ENCODE measurements at places on chromosomes 1 and 21.
A peak's percentile ranks its signal among the peaks of the same experiment; 100 is the strongest.

DNA sequence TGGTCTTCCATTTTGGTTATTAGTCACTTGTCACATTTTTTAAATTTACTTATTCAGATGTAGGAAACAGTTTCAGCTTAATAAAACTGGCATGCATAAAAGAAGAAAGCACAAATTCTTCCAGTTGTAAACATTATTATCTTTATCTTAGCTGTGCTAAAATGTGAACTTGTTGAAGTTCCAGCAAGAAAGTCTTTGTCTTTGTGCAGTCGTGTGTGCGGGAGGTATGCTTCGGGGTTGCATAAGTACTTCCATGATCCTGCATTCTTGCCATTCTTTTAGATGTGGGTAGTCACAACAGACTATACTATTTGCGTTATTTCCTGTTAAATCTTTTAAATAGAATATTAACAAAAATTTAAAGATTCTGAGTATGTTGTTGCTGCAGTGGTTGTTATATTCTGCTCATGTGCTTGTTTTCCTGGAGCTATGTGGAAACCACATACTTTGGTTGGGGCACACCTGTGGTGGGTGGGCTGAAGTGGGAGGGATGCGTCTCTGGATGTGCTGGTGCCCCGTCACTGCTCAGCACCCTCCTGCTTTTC is 49.9 kb downstream of the CBS start:
- no peak for DNase-seq

GRCh38 chr21:45965084-45965809 is 16.3 kb upstream of the COL6A1 start:
- no peak for DNase-seq

- DNase-seq = no peak
Observed at GRCh38 chr1:211734359-211734758, 58.9 kb upstream of the NEK2 start.

DNA sequence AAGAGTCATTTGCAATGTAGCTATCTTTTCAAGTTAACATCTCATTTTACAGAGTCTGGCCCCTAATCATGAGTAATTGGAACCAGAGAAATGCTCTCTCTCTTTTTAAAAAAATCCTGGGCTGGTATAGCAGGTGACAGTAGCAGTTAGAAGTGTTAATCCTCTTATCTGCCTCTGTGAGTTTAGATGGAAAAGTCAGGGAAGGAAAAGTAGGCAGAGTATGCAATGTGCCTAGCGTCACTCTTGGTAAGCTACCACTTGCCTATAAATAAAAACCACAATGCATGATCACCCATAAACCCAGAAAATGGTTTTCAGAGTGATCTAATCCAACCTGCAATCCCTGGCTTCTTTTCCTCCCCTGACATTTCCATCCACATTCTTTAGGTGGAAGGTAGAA is 43.2 kb downstream of the UTP25 start:
- no peak for DNase-seq

- no peak for DNase-seq
Observed at GRCh38 chr21:33078907-33079582, 9.1 kb downstream of the OLIG1 start.

- DNase-seq = no peak
Observed at GRCh38 chr1:14143777-14144176, 443.8 kb downstream of the PRDM2 start.

DNA sequence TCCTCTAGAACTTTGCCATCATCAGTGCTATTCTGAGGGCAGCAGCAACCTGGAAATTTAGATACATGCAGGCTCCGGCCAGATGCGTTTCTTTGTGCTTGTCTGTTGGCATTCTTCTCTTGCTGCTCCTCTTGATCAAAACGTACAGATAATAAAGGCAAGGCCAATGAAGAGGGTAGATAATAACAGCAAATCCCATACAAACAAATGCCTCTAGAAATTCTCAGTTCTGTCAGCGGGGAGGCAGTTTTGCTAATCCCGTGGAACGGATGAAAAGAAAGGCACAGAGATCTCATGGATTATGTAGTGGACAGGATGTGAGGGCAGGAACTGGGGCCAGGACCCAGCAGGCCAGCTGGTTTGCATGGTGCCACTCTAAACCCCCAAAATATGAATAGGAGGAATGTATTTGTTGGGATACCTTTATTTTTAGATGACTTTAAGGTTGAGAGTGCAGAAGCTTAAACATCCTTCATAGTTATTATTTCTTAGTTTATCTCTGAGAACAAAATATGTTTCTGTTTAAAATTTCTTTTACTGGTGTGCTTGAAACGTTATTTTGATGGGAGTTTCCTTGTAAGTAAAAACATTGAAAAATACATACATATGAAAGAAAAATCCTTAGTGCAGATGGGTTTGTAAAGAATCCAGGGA is 1.5 kb downstream of the ITSN1 start:
- DNase-seq = no peak

DNA sequence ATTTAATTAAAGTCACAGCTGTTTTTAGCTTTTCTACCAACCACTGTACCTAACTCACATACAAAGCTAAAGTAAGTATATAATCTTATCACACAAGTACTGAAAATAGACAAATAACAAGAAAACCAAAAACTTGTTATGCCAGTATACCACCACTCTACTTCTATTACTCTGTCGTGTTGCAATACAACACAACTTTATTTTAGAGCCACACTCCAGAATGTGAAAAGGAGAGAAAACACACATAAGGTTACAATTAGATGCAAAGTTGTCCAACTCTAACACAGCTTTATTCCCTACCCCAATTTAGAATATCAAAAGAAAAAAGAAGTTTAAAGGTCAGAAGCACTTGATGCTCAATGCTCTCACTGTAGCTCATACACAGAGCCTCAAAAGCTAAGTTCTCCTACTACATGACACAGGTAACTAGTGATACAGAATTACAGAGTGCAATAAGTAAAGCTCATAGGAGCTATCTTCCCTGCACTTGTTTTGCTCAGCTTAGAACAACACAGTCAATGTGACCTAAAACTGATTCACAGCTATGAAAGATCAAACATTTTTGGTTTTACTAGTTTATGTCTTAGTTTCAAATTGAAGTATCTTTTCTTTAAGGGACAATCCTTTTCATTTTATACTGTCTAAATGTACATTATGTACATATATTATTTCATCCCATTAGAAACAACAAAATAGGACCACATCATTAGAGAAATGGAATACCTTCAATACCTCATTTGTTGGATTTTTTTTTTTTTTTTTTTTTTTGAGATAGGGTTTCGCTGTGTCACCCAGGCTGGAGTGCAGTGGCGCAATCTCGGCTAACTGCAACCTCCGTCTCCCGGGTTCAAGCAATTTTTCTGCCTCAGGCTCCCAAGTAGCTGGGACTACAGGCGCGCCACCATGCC is 29.2 kb downstream of the EYA3 start:
- no peak for DNase-seq

GRCh38 chr1:119531606-119532323 is 24.8 kb downstream of the HSD3B1 start:
- DNase-seq = no peak

- DNase-seq = no peak
Observed at GRCh38 chr1:87805666-87806378, 477.1 kb downstream of the LMO4 start.

- DNase-seq = no peak
Observed at GRCh38 chr21:31117128-31117916, 79.0 kb upstream of the KRTAP19-8 start.

DNA sequence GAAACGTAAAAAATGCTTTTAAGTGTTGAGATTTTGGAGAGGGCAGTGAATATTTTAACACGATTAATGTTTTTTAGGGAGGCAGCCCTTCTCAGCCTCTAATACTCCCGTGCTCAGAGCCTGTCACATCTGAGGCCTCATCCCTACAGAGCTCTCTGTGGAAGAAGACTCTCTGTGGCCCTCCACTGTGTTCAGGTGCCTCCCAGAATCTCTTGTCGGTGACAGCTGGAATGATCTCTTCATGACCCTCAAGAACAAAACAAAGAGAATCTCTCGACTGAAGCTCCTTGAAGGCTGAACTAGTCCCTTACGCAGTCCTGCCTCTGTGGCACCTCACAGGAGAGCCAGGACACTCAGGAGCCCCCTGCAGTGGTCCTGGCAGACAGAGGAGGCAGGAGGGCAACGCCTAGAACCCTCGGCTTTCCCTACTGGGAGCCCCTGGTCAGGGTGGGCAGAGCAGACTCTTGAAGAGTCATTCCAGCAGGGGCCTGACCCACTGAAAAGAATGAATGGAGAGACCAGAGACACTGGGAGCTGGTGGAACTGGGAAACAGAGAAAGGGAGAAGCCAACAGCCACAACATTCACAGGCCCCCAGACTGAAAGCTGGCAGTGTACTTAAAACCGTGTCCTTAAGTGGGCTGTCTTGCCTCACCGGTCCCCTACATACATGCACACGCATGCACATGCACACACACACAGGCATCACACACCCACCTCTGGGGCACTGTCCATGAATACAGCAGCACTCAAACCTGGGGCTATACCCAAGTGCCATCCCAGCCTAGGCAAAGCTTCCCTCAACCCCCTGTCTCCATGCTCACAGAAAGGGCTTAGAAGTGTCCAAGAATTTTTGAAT is 67.5 kb upstream of the ANGPTL1 start:
- DNase-seq = peak; percentile 58

DNA sequence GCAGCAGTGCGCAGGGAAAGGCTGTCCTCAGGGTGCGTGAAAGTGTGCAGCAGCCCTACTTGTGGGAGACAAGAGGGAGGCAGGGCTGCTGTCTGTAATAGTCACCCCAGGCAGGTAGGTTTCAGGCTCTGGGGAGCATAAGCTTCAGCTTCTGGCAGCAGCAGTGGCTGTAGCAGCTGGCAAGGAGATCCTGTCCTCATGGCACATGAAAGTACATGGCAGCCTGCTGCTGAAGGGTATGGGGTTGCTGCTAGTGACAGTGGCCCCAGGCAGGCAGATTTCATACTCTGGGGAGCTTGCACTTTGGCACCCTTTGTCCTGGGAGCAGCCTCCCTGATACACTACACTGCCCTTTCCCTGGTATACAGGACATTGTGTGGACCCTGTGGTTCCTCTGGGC is 26.3 kb downstream of the KIAA0319L start:
- DNase-seq = no peak

GRCh38 chr1:112707221-112708001 is 484 bp upstream of the RHOC start:
- peak; percentile 90 for DNase-seq

Data from right atrium auricular region (tissue), 2 donors.